Fibroblast of lung (primary cell): ENCODE measurements at places on chromosomes 4 and X. TPM values are rescaled to one million over a fixed set of nuclear protein-coding genes. Genes with fewer than 3 reads are reported as not detected.
A peak's percentile ranks its signal among the peaks of the same experiment; 100 is the strongest.

NAP1L3 gene
- 1.3 and 5.0 TPM in 2 replicates for total RNA-seq

GRCh38 chr4:140149846-140150635 lies 3.9 kb downstream of the MAML3 start:
- DNase-seq: peak; percentile 54

VSIG4 gene
- not detected in 2 replicates for total RNA-seq

DNA sequence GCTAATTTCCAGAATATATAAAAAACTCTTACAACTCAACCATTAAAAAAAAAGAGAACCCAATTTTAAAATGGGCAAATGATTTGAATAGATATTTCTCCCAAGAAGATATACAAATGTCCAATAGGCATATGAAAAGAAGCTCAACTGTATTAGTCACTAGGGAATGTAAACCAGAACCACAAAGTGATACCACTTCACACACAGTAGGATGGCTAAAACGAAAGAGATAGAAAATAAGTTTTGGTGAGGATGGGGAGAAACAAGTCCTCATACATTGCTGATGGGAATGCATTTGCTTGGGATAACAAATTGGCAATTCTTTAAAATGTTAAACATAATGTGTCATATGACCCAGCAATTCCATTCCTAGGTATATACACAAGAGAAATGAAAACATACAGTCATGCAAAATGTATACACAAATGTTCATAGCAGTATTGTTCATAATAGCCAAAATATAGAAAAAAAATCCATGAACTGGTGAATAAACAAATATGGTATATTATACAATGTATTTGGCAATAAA lies 5.7 kb downstream of the TCEAL3 start:
- DNase-seq: no peak

SMPX gene
- total RNA-seq: not detected in 2 replicates

MAGEC1 gene
- not detected in 2 replicates for total RNA-seq

GRCh38 chrX:40207626-40208025 lies 109.9 kb upstream of the BCOR start:
- DNase-seq: peak; percentile 58

DNA sequence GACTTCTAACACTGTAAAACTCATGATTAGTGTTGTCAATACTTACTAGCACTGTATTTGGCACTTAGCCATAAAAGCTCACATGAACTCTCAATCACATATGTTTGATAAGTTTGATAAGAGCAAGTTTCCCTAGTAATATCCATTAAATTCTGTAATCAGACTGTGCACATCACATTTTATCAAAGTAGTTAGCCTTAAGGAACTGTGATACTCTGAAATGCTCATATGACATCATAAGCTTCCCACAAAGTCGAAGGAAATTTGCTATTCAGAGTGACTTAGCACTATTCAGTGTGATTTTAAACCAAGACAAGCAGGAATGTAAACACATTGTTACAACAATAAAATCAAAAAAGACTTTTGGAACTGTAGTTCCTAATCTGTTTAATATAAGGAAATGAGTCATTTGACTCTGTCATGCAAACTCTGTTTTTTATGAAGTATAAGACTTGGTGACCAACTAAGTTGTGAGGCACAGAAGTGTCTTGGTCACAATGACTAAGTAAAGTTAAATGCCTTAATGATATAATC lies 6.7 kb downstream of the SLC7A11 start:
- DNase-seq: peak; percentile 92

GRCh38 chr4:25377572-25378436 lies 741 bp downstream of the ANAPC4 start:
- peak; percentile 8 for DNase-seq

STPG2 gene
- total RNA-seq: under 0.01 and 0.17 TPM in 2 replicates

DNA sequence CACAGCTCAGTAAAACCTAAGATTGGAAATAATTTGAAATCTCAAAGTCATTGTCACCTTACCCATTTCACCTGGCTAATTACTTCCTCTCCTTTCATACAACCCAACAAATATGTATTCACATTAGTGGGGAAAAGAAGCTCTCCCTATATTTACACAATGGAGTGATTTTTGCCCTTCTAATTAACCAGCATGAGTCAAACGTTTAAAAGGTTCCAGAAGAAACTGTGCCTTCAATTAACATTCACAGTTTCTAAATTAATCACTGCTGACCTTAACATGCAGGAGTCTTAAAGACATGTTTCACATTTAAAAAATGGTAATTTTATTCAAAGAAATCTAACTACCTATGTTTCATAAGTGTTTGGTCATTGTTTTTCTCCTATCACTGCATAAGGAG lies 254.6 kb downstream of the CBLL2 start:
- no peak for DNase-seq
